ENCODE measurements at places on chromosomes 5 and 9.

GRCh38 chr9:123419091-123419490 is 63.1 kb downstream of the CRB2 start:
- DNase-seq, result no peak

GRCh38 chr5:15350614-15351013 is 149.4 kb upstream of the FBXL7 start:
- DNase-seq, result no peak

- DNase-seq, result peak; percentile 0
These were observed 185.0 kb downstream of the GLIS3 start for GRCh38 chr9:4114569-4115505.

GRCh38 chr5:179817890-179818745 is 2.6 kb upstream of the SQSTM1 start:
- DNase-seq, result peak; percentile 59
